GM12865 (cell line): ENCODE measurements at places on chromosomes 3 and 15.

DNA sequence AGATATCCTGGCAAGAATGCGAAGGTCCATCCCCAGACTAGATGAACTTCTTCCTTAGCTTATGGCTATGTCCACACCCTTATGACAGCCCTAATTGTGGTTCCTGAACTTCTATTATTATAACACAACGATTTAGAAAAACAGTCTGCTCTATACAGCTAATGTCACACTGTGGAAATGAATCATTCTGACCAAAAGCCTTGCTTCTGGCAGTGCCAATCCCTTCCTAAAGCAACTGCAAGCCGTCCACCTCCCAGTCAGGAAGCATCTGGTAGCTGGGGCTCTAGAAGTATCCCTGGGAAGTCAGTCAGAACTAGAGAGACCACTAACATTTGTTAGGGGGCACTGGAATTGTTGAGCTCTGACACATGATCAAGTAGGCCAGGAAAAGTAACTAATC, 45.0 kb downstream of the MYO5A start:
- no peak for DNase-seq

DNA sequence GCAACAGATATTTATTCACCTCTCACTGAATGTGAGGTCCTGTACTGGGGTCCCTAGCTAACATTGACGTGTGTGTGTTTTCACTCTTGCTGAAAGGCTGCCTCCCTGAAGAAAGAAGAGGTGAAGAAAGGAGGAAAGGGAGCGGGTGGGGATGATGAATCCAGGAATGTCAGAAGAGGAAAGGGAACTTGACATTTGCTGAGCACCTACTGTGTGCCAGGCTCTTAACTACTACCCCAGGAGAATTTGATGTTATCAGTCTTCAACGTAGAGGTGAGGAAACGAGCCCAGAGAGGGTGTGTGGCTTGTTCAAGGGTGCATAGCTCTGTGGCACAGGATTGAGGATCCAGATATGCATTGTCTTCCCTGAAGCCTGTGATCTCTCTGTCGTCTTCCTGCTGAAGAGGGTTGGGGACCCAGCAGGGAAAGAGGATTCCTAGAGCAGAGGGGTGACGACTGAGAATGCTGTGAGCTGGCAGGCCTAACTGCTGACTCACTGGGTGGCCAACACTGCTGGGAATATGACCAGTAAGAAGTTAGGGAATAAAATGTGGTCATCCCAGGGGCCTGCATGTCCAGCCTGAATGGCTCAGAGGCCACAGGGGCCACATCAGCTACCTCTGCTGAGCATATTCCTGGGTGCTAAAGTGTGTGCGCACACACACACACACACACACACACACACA, 6.6 kb upstream of the ATP2B2 start:
- DNase-seq, result no peak

- no peak for DNase-seq
Measured at GRCh38 chr3:129937717-129938116, 36.8 kb upstream of the TRH start.

DNA sequence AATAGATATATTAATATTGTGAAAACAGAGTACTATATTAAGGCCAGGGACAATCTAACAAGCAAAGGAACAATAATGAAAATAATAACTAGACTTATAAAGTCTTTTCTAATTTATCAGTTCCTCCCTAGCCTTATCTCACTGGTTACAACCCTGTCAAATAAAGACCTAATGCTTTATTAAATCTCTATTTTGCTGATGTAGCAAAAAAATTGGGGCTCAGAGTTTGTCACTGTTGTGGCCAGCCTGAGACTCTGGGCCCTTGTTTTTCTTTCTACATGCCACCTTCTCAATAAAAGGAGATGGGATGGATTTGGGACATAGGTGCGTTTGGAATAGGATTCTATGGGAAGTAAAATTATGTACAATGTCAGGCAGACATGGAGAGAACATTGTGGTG, 937.0 kb downstream of the IGSF11 start:
- DNase-seq, result no peak

- no peak for DNase-seq
Measured at GRCh38 chr3:123123716-123124616, 57.1 kb downstream of the PDIA5 start.

DNA sequence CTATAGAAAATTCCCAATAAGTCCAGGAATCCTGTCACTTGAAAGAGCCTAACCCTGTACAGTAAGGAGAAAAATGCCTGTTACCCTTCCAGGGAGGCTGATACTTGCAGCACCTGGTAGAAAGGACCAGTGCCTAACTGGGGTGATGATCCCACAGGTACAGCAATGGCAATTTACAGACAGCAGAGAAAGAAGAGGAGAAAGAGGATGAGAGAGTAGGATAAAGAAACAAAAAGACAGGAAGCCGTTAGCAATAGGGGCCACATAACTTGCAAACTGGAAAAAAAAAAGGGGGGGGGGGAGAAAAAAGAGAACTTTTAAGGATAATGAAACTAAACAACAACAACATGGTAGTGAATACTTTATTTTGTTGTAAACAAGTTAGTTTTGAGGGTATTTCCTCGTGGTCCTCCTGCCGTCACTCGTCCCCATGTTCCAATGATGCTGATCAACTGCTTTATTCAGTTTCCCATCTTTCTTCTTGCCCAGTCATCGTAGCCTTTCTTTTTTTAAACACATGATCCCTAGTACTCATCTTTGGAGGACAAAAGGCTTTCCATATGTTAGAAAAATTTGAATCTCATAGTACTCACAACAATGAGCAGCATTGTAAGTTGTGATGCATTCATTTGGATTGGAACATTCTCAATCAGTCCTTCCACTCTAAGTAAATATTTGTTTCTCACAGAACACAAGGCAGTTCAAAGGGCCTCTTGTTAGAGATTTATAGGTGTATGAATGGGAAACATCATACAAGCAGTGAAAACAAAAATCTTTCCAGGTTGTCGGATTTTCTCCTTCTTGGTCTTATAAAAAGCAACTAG, 8.6 kb downstream of the TM4SF1 start:
- DNase-seq, result no peak

DNA sequence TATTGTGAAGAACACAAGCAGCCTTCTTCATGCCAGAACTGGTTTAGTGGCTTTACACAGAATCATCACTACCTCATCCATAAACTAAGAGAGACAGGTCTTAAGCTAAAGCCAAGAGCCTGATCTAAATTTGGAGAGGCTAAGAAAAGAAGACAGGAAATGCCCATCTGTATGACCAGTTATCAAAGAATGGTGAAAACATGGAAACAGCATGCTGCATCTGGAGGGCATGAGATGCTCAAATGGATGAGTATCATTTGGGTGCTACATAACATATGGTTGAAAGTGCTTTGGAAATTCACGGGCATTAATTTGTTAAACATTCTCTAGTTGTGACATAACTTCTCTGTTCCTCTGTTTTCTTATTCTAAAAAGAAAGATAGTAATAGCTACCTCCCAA, 112.5 kb downstream of the CPNE4 start:
- no peak for DNase-seq

DNA sequence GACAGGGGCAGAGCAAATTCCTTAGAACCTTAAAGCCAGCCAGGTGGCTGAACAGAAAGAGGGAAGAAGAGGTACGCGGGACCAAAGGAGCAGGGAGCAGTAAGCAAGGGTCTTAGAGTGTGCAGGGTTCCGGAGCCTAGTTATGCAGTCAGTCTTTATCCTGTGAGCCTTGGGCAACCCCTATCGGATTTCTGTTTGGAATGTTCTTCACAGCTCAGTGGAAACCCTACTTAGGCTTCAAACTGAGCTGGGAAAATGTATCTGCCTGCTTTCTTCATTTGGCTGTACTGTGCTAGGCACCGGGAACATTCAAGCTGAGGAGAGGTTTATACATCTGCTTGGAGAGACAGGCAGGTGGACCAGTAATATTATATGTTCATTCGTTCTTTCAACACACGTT, 37.1 kb downstream of the PSMD6 start:
- no peak for DNase-seq

GRCh38 chr3:170155604-170156003, 25.9 kb downstream of the PHC3 start:
- no peak for DNase-seq

- DNase-seq, result no peak
Measured at GRCh38 chr15:75131269-75131643, 70.4 kb upstream of the C15orf39 start.
